ELF-1 (cell line): ENCODE measurements at places on chromosomes 4 and X.

DNA sequence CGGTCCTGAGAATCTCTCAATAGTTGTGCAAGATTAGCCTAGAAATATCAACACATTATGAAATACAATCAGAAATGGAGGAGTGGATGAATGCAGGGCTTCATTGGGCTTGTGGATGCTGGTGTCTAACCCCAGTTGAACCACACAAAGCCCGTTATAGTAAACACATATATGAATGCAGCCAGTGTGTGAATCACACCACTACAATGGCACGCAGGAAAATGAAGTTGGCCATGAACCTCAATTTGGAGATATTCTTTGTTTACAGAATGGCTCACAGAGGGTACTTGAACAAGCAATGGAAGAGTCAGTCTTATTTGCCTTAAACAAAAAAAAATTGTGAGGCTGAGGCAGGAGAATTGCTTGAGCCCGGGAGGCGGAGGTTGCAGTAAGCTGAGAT is 57.8 kb downstream of the SOD3 start:
- no peak for DNase-seq

- no peak for DNase-seq
Observed at GRCh38 chrX:29852767-29853166, 362.6 kb upstream of the MAGEB2 start.

- no peak for DNase-seq
Observed at GRCh38 chr4:41918278-41918677, 17.0 kb upstream of the TMEM33 start.

GRCh38 chrX:31988975-31989374 is 917.1 kb upstream of the FTHL17 start:
- peak; percentile 1 for DNase-seq

- DNase-seq = no peak
Observed at GRCh38 chr4:25112995-25113380, 47.3 kb downstream of the SEPSECS start.

DNA sequence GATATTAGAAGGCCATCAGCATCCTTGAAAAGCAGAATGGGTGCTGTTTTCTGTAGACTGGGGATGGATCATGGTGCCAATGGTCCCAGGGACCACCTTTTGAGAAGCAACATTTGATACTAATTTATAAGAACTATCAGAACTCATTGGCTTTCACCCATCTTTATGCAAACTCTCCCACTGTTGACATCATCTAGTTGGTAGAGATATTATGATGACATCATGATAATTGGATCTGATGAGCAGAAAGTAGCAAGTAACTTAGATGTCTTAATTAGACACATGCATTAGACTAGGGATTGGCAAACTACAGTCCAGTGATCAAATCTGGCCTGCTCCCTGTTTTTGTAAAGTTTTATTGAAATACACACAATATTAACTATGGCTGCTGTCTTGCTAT is 181.0 kb downstream of the DCHS2 start:
- DNase-seq = no peak

- no peak for DNase-seq
Observed at GRCh38 chr4:113541933-113542332, 219.6 kb downstream of the CAMK2D start.

- DNase-seq = peak; percentile 26
Observed at GRCh38 chr4:186039697-186040096, 29.3 kb upstream of the TLR3 start.

GRCh38 chr4:172865531-172866127 is 303.0 kb upstream of the GALNT7 start:
- DNase-seq = no peak

DNA sequence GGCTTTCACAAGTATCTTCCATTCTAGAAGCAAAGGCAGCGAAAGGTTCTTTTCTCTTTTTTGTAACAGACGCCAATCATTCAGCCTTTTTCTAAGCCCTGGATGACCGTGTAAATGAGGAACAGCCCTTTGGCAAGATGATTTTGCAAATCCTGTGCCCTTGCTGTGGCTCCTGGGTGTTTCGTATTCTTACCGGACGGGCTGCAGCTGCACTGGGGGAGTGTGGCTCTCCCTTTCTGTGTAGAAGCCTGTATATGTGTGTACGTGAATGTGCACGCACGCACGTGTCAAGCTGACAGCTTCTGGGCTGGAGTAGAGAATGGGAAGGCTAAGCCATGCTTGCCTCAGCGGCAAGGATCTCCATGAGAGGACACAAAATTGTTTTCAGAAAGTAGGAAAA is 8.2 kb downstream of the GRPEL1 start:
- no peak for DNase-seq

GRCh38 chrX:106898462-106898861 is 4.7 kb downstream of the RIPPLY1 start:
- DNase-seq = peak; percentile 83

- no peak for DNase-seq
Observed at GRCh38 chr4:152585023-152585441, 49.1 kb upstream of the FBXW7 start.

- DNase-seq = peak; percentile 18
Observed at GRCh38 chrX:55715847-55716246, 1.7 kb upstream of the RRAGB start.

GRCh38 chrX:148507418-148507817 is 7.0 kb downstream of the AFF2 start:
- DNase-seq = no peak

DNA sequence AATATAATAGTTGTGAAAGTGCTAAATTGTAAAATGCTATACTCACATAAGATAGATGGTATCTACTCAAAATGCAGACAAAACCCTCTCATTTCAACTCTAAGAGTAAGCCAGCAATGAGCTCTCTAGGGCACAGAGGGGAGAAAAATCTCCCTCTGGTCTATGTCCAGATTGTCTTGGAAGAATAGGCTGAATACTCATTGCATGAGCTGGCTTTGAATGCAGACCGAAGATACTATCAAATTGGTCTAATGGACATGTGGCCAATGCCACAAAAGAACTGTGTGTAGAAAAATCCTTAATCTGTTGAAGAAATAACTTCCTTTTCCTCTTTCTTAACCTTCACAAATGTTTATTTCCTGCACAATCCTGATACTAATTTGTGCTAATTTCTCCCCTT is 3.5 kb downstream of the ZXDA start:
- no peak for DNase-seq

DNA sequence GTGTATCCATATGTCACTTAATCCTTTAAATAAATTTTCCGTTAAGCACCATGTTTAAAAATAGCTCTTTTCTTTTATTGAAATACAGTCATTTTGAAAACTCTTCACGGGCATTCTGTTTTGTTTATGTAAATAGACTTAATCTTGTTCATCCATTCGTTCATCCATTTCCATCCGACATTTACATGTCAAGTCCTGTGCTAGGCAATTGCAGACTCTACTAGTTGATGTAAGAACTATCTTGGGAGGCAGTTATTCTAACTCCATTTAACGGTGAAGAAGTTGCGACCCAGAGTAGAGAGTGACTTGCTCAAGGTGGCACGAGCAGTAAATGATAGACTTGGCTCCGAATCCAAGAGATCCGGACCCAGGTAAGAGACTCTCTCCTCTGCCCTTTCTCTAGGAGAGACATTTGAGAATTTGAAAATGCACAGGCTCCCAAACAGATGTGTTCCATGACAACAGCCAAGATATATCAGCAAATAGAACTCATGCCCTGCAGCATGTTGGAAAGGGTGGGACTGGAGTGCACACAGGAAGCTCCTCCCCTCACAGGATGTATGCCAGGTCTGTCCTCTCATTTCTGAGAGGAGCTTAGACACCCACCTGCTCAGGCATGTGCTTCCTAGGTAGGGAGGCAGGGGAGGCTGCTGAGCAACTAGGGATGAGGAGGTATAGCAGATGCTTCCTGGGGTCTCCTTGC is 64.5 kb downstream of the DRD5 start:
- no peak for DNase-seq

DNA sequence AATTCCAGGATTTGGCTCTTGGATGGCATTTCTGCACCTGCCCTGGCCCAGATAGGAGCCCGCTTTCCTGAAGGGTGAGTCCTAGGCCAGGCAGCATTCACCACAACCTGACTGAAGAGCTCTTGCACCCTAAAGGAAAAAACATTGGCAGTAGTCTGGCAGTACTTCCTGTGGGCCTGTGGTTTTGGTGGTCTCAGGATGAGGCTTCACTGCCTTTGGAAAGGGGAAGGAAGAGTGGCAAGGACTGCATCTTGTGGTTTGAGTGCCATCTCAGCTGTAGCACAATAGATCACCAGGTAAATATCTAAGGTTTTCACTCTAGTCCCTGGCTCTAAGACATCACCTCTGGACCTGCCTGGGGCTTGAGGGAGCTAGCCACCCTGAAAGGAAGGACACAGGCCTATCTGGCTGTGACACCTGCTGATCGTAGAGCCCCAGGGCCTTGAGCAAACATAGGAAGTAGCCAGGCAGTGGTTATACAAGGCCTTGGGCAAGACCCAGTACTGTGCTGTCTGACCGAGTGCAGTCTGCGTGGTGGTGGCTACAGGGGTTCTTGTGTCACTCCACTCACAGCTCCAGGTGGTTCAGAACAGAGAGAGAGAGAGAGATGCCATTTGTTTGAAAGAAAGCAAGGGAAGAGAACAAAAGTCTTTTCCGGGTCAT is 28.5 kb upstream of the PRRG1 start:
- peak; percentile 37 for DNase-seq

DNA sequence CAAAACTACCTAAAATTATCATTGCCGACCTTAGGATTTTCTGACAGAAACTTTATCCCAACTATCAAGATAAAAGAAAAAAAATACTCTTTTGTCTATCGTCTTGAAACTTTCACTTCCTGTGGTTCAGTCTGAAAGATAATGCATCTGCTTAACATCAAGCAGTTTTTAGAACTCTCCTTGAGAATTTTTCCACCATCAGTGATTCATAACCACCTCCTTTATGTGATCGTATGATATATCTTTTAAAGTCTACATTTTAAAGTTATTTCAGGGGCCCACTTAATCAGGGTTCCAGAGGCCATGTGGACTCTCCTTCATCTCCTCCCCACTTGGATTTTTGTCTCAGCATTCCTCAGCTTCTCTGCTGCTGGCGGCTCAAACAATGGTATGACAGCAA is 272.8 kb upstream of the TENM3 start:
- no peak for DNase-seq

DNA sequence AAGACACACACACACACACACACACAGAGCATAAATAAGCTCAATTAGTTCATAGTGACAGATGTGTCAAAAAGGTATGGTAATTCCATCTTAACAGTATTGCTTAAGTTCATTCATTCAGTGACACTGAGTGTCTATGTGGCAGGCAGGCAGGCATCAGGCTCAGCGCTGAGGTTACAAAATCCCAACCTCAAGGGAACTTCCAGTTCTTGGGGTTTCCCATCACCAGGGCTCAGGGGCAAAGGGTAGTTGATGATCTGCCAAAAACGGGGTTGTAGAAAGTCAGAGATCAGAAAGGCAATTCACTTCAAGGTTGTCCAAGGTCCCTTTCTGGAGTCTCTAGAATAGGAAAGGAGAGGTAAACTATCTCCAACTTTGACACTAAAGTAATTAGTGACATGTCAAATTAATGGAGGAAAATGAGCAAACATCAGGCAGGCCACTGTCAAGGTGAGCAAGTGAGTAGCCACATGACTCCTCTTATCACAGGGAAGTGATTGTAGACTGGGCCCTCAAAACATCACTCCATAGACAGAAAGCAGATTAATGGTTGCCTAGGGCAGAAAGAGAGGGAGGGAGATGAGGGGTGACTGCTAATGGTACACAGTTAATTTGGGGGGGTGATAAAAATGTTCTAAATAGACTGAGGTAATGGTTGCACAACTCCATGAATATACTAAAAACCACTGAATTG is 41.8 kb downstream of the GPC4 start:
- no peak for DNase-seq

DNA sequence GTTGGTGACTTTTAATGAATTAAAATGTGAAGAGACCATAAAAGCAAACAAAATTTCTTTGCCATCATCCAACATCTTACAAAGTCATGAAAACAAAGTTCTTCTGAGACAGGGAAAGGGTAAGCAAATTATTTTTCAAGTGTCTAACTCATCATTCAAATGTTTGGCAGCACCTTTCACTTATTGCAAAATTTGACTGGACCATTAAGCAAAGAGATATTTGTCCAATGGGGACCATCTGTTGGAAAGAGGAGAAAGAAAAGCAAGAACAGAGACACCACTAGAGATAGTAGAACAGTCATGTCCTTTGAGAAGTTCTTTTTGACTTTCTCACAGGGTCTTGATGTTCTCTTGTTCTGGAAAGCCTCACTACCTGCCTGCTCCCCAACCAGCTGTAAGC is 330.1 kb downstream of the PAPSS1 start:
- DNase-seq = no peak

DNA sequence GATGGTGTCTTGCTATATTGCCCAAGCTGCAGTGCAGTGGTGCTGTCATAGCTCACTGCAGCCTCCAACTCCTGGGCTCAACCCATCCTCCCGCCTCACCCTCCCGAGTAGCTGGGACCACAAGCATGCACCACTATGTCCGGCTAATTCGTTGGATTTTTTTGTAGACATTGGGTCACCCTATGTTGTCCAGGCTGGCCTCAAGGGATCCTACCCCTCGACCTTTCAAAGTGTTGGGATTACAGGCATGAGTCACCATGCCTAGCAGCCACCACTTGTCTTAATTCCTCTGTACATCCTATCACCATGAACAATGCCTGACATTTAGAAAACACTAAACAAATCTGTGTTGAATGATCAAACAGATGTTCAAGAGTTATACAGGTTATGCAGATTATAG is 76.7 kb downstream of the NLGN4X start:
- no peak for DNase-seq

GRCh38 chrX:8447368-8447767 is 17.3 kb upstream of the VCX3B start:
- DNase-seq = no peak

GRCh38 chr4:52655506-52655905 is 3.6 kb downstream of the USP46 start:
- DNase-seq = no peak

GRCh38 chr4:109441862-109442458 is 8.3 kb downstream of the SEC24B start:
- no peak for DNase-seq

DNA sequence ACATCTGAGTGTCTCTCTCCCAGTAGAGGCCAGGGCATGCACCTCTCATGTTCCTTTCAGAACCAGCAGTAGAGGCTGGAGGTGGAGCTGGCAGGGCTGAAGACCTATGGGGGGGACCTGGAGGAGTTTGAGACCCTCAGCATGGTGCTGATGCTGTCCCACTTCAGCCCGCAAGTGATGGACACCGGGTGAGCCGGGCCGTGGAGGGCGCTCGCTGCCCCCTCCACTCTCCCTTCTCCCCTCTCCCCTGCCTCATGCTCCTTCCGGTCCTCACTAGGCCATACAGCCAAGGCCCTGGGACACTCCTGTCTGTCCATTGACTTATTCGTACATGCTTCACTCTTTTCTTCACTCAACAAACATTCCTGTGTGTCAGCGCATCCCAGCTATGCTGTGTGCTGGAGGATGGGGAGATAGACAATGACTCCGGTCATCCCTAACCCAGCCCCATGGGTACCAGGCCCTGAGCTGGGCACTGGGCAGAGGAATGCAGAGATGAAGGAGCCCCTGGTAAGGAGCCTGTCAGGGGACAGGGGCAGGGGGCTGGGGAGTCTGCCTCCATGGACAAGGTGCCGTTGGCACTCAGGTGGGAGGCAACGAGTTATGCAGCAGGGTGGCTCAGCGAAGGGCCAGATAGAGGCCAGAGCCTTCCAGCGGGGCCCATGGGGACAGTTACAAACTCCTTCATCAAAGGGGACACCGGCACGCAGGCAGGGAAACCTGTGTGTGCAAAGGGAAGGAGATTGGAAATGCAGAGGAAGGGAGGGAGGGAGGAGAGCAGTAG is 28.4 kb upstream of the WFS1 start:
- no peak for DNase-seq
